ENCODE measurements at places on chromosomes 4 and X.

DNA sequence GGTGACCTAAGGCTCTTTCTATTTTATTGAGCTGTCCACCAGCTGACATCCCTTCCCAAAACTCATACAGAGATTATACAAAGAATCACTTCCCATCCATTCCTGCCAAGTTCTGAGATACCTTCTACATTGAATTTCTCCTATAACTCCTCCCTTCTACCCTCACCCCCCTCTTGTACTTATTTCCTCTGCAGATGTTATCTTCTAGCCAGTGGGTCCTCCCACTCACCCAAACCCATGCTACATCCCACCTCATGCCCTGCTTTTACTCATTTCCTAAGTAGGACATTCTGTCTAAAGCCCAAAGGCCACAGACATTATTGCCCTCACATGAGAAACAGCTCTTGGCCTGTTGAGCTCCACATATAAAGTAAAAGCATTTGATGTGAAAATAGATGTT is 28.6 kb downstream of the BMX start:
- DNase-seq, result no peak

GRCh38 chrX:32687379-32687778 is 524.0 kb downstream of the DMD start:
- no peak for DNase-seq

DNA sequence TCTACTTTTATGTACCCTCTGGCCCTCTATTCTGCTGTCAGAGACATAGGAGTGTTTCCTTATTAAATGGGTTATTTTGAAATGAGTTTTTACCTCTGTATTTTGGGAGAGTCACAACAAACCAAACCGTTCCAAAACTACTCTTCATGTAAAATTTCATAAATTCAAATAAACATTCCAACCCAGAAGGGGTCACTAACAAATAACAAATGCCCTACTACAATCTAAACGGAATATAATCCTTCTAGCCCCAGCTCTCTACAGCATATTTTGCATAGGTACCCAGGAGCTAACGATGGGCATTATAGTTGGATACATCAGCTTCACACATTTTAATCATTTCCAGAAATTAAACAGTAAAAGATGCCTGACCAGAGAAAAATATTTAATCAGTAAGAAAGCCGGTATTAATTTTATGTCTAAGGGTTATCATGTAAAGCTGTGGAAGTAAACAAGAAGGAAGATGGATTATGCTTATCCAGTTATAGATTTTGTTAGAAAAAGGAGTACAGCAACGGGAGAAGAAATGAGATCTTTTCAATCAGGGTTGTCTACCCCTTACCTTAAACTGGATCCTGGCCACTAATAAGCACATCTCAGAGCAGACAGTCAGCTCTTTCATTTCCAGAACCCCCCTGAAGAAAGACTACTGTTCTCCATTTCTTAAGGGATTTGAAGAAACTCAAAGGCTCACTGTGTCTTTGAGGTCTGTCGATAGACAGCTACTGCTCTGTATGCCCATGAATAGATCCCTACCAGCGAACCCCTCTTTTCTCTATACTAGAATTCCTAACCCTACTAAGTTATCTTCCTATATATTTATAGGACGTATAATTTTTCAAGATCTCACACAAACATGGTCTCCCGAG is 1.2 kb downstream of the UGDH start:
- DNase-seq, result peak; percentile 38

- no peak for DNase-seq
Measured at GRCh38 chr4:93732509-93732908, 96.0 kb upstream of the ATOH1 start.

DNA sequence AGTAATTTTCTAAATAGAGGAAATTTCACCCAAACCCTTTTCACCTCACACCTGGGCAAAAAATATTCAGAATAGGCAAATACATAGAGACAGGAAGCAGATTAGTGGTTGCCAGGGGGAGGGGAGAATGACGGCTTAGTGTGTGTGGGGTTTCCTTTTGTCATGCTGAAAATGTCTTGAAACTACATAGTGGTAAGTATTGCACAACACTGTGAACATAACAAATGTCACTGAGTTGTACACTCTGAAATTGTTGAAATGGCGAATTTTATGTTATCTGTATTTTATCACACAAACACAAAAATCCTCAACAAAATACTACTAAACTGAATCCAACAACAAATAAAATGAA is 60.7 kb upstream of the PLAC1 start:
- DNase-seq, result no peak

DNA sequence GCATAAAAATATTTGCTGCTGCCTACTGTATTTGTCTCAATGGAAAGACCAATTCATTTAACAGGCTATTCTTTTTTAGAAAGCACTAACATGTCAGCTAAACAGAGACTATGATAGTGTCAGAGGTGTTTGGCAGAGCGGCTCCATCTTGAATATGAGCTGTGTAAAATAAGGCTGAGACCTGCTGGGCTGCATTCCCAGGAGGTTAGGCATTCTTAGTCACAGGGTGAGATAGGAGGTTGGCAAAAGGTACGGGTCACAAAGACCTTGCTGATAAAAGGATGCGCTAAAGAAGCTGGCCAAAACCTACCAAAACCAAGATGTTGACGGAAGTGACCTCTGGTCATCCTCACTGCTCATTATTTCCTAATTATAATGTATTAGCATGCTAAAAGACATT is 41.8 kb downstream of the NPY5R start:
- no peak for DNase-seq

DNA sequence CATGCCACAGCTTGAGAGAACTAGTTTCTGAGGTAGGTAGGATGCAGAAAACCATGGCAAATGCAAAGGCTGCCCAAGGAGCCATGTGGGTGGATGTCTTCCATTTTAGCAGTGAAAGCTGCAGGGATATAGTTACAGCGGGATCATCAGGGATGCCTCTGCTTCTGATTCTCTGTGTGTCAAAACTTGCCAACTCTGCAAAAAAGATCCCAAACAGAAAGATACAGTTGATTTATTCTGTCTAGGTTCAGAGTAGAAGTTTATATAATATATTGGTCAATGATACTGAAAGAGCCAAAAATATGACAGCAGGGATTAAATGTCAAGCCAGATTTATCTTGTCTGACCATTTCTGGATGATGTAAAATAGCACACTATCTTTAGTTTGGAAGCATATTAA is 42.4 kb upstream of the SFRP2 start:
- DNase-seq, result no peak

- DNase-seq, result no peak
Measured at GRCh38 chrX:154661170-154661569, 7.8 kb upstream of the CTAG2 start.

DNA sequence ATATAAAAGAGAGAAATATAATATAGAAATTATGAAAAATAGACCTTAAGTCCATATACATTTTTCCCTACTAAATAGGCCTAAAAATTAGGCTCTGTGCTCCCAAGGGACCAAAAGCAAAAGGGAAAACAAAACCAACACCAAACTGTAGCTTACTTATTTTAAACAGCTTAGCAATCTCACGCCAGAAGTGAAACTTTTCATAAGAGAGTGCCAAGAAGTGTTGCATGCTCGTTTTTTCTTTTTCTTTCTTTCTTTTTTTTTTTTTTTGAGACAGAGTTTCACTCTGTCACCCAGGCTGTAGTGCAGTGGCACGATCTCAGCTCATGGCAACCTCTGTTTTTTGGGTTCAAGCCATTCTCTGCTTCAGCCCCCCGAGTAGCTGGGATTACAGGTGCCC is 250.4 kb downstream of the TMA16 start:
- DNase-seq, result no peak

- DNase-seq, result no peak
Measured at GRCh38 chrX:12488771-12489170, 302.4 kb upstream of the PRPS2 start.

- no peak for DNase-seq
Measured at GRCh38 chr4:87309625-87310024, 13.1 kb downstream of the HSD17B13 start.

- peak; percentile 52 for DNase-seq
Measured at GRCh38 chr4:156941940-156942548, 29.6 kb downstream of the PDGFC start.
